ENCODE measurements at places on chromosomes 5 and 9.

- DNase-seq, result no peak
These were observed 120.0 kb downstream of the HMHB1 start for GRCh38 chr5:143931986-143932385.

DNA sequence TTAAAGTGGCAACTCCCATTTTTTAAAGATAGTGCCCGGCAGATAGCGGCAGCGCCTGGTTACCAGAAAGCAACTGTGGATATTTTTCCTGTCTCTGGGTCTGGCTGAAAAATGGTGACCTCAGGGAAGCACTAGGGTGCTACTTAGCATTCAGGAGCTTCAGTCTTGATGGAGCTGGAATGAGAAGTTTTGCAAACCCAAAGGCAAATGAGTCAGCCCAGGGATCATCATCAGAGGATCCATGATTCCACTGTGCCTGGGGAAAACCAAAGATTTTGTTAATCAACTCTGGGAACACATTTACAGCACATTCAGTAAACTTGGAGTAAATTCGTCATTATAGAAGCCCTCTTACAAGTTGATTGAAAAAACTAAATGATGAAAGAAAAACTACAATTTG lies 26.7 kb downstream of the F2R start:
- no peak for DNase-seq

- DNase-seq, result no peak
These were observed 6.7 kb downstream of the AP3B1 start for GRCh38 chr5:78287833-78288232.

GRCh38 chr5:113182658-113183344 lies 206.2 kb downstream of the DCP2 start:
- no peak for DNase-seq

DNA sequence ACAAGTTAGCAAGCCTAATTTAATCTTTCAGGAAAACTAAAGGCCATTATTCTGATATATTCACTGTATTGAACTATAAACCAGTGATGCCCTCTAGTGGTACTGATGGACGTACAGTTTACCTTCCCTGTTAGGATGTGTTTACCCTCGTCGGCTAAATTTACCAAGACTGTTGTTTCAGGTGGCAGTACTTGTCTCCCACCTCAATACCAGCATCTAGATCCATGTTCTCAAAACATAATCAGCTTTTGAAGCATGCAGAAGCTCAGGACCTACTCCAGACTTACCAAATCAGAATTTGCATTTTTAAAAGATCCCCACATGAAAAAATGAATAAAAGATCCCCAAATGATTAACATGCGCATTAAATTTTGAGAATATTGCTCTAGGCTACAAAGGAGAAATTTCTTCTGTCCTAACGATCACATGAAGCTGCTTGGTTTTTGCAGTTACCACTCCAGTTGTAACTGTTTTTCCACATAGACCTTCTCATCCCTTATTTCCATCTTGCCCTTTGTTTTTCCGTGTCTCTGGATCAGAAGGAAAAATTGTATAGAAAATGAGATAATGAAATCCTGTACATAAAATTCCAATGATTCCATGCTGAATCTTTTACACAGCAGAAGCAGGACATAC lies 3.2 kb upstream of the BAAT start:
- DNase-seq, result no peak

- no peak for DNase-seq
These were observed 172.0 kb downstream of the GDNF start for GRCh38 chr5:37667846-37668245.

DNA sequence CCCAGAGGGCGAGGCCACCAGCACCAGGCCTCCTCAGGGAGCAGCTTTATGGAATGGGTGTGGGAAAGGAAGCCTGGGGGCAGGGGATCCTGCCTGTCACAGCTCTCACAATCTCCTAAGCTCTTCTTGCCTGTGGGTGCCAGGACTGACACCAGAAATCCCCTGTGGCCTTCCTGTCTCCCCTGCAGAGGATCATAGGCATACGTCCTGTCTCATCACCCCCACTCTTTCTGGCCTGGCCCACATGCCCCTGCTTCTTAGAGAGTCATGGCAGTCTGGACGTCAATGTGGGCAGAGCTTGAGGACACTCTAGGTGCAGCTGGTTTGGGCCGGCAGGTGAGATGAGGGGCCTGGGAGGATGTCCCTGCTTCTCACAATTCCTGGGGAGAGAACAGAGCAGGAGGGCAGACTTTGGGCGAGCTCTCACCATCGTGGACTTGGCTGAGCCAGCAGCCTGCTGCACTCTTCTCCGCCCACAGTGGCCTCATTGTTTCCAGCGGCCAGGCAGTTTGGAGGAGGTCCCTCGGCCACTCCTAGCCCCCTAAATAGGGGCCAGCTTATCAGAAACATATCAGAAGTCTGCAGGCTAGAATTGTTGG lies 67.3 kb upstream of the ZFR start:
- DNase-seq, result no peak

DNA sequence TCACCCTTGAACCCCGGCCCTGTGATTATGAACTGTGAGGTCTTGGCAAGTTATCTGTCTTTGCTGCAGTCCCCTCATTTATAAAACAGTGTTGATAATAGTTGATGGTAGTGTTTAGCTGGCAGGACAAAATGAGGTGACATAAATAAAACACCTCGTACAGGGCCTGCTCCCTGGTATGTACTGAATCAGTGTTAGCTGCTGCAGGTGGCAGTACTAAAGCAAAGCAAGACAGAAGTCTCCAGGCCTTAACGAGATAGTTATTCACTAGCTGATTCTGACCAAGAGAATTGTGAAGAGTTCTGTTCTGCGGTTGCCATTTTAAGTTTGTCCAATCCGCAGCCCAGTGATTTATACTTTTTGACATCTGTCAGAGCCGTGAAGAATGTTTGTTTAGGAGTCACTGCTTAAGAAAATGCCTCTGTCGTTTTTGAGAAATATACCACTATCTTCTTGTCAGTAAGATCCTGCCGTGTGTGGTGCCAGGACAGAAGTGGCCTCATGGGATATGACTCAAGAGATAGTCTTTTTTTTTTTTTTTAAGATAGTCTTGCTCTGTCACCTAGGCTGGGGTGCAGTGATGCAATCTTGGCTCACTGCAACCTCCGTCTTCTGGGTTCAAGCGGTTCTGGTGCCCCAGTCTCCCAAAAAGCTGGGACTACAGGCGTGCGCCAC lies 75.9 kb downstream of the KDM4C start:
- DNase-seq, result no peak

- no peak for DNase-seq
These were observed 930 bp downstream of the SARDH start for GRCh38 chr9:133737071-133737773.

GRCh38 chr5:73856997-73857396 lies 231.0 kb downstream of the ARHGEF28 start:
- no peak for DNase-seq

DNA sequence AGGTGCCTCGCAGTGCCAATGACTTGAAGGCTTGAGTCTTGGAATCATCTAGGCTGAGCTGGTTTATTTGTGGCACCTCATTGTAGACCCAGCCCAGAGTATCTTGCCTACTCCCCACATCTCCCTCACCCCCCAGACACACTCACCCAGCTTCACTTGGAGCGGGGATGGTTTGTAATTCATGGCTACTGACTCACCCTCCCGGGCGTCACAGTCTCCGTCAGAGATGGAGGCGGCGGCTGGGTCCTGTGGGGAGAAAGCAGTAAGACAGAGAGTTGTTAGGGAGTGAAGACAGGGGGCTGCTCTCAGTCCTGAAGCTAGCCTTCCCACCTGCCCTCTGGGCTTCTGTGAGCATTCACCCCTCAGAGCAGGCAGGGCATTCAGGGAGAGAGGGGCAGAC lies 29.0 kb upstream of the MYORG start:
- DNase-seq, result no peak

DNA sequence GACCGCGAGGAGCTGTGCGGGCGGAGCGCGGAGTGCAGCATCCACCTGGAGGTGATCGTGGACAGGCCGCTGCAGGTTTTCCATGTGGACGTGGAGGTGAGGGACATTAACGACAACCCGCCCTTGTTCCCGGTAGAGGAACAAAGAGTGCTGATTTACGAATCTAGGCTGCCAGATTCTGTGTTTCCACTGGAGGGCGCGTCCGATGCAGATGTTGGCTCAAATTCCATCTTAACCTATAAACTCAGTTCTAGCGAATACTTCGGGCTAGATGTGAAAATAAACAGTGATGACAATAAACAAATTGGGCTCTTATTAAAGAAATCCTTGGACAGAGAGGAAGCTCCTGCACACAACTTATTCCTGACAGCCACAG lies 590 bp downstream of the PCDHA6 start:
- no peak for DNase-seq

- DNase-seq, result no peak
These were observed 30.4 kb downstream of the RUSC2 start for GRCh38 chr9:35520364-35520710.

DNA sequence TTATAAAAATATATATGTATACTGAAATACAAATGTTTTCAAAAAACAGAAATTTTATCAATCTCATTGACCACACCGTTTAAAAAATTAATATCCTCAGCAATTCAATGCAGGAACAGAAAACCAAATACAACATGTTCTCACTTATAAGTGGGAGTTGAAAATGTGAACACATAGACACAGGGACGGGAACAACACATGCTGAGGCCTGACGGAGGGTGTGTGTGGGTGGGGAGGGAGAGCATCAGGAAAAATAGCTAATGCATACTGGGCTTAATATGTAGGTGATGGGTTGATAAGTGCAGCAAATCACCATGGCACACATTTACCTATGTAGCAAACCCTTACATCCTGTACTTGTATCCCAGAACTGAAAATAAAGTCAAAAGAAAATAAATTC lies 409.5 kb downstream of the MLLT3 start:
- DNase-seq, result no peak
